ENCODE measurements at places on chromosomes 11 and 22.

- DNase-seq = peak; percentile 2
Observed at GRCh38 chr22:48257685-48258055, 1495.2 kb downstream of the TBC1D22A start.

GRCh38 chr11:111515591-111515990 is 1.0 kb downstream of the HOATZ start:
- DNase-seq = no peak

GRCh38 chr22:27507111-27507611 is 294.4 kb downstream of the MN1 start:
- peak; percentile 67 for DNase-seq

DNA sequence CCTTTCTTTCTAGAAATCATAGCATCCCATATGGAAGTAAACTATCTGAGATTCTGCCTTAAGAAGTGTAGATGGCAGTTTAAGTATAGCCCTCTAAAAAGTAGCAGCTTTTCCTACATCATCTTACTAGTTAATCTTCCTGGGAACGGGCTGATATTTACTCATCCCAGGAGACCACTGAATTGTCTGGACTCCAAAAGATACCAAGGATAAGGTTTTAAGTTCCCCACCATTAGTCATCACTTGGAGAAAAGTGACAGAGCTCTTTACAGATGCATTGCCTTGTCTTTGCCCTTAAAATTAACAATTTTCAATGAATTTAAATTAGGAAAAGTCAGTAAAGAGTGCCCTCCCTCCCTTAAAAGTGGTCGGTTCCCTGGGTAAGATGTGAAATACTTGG is 129.5 kb downstream of the MAML2 start:
- peak; percentile 94 for DNase-seq

GRCh38 chr11:101620026-101620425 is 36.2 kb upstream of the TRPC6 start:
- DNase-seq = no peak

- no peak for DNase-seq
Observed at GRCh38 chr11:110293389-110293788, 3.0 kb downstream of the RDX start.

DNA sequence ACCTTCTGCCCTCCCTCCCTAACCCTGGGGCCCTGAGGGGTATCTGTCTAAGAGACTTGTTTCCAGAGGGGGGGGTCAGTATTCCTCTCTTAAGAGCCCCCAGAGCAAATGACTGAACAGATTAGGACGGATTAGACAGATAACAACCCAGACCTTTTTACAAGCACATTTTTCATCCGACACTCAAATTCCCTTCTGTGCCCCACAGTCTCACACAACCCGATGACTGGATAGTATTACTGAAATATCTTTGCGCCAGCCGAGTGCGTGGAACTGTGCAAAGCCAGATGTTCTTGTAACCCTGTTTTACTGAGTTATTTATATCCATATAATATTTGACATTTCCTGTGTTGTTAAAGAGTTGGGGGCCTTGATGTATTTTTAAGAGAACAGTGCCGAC is 30.9 kb upstream of the FLI1 start:
- DNase-seq = no peak

DNA sequence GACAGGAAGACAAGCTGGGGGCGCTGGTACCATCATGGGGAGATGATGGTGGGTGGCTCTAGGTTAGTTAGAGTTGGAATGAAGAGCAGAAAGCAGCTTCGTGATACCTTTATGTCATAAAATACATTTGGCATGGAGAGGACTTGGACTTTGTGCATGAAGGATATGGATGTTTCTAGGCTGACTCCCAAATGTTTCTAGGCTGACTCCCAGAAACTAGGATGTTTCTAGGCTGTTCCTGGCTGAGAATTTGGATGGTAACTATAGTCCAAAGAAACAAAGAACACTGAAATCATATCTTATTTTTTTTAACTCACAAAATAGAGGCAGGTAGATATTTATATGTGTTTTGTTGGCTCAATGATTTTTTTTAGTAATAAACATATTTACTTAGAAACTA is 89.4 kb upstream of the VPREB1 start:
- DNase-seq = no peak

- DNase-seq = no peak
Observed at GRCh38 chr11:57819252-57819979, 57.8 kb downstream of the CTNND1 start.

GRCh38 chr11:57241353-57241972 is 4.4 kb upstream of the APLNR start:
- no peak for DNase-seq

- no peak for DNase-seq
Observed at GRCh38 chr11:69073469-69073868, 24.7 kb downstream of the TPCN2 start.

DNA sequence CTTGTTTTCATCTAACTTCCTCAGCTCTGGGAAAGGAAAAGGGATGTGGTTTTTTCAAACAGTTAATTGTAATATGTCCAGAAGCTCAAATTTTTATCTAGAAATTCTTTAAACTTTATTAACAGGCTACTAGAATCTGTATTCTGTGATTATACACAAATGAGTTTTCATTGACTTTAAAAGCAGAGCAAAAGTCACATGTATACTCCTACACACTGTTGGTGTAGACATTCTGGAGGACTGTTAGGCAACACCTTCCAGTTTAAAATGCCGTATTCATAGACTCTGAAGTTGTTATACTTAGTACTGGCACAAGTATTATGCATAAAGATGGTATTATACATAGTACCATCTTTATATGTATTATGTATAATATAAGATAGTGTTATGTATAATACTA is 64.9 kb downstream of the SPECC1L start:
- no peak for DNase-seq

DNA sequence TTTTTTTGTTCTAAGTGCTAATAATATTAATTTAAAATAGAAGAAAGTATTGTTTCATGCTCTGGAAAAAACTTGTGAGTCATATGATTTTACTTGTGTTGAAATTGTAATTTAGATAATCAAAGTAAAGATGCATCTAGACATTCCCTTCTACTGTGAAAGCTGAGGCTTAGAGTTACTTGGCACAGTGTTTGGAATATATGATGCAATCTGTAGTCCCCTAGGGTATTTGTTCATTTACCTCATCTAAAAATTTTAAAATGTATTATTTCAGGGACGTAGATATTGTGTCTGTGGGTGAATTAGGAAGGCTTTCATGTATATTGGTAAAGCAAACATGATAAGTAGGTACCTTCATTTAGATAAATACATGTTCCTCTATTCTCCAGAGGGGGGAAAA is 793.5 kb upstream of the CNTN5 start:
- DNase-seq = no peak

- peak; percentile 30 for DNase-seq
Observed at GRCh38 chr11:94519478-94520084, 7.3 kb downstream of the C11orf97 start.

DNA sequence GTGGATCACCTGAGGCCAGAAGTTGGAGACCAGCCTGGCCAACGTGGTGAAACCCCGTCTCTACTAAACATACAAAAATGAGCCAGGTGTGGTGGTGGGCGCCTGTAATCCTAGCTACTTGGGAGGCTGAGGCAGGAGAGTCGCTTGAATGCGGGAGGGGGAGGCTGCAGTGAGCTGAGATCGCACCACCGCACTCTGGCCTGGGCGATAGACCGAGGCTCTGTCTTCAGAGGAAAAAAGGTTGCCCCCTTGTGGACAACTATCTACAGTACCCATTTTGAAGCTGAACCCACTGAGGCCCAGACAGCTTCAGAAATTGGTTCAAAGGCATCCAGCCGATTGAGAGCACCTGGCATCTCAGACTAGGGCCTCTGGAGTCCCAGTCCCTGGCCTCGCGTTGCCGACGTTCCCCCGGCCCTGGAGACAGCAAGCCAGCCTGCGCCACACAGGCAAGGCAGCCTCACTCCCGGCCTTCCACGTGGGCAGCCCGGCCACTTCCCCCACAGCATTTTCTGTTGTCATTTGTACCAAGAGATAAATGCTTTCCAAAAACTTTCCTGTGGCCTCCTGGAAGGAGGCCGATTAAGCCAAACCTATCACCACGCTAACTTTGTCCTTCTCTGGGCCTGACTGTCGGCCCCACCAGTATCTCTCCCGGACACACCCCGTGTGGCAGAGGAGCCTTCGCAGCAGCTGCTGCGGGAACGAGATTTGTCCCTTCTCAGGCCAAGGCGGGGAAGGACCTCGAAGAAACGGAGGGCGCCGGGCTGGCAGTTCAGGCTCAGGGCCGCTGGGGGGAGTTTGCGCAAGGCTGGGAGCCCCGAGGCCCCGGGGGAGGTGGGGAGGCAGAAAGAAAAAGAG is 82.8 kb downstream of the FLI1 start:
- DNase-seq = peak; percentile 47

GRCh38 chr22:39148026-39148726 is 4.3 kb downstream of the CBX7 start:
- DNase-seq = no peak

GRCh38 chr11:272195-272930 is 5.8 kb upstream of the NLRP6 start:
- no peak for DNase-seq

GRCh38 chr11:61172888-61173287 is 11.7 kb upstream of the VPS37C start:
- DNase-seq = no peak

DNA sequence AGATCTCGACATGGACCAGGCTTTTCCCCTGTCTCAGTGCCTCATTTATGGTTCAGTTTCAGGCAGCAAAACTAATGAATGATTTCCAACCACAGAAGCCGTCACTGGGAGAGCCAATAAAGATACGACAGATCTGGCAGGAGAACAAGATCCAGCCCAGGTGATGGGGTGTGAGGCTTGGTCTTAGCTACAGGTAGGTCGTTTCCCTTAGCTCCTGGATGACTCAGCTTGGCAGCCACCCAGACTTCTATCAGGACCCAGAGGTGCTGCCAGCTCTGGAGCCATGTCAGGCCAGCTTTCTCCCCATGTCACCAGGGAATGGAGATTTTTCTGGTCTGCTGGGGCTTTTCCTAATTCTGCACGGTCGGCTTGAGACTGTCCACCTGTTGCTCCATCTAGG is 36.3 kb upstream of the APOBEC3A start:
- no peak for DNase-seq

DNA sequence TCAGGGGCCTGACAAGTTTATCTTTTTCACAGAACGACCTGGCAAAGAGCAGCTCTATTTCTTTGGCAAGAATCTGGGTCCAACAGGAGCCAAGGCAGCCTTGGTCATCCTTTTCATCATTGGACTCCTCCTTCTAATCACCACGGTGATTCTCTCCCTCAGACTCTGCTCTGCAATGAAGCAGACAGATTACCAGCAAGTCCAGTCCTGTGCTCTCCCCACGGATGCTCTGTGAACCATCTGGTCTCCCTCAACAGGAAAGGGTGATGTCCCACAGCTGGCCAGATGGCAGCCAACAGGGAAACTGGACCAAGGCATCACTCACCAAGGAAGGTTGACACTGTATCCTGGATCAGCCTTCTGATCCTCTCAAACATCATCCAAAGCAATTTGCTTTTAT is 17.0 kb upstream of the PANX1 start:
- DNase-seq = no peak

- DNase-seq = no peak
Observed at GRCh38 chr11:41895081-41895480, 435.6 kb upstream of the LRRC4C start.

GRCh38 chr11:114059984-114060391 is 477 bp downstream of the ZBTB16 start:
- DNase-seq = no peak

DNA sequence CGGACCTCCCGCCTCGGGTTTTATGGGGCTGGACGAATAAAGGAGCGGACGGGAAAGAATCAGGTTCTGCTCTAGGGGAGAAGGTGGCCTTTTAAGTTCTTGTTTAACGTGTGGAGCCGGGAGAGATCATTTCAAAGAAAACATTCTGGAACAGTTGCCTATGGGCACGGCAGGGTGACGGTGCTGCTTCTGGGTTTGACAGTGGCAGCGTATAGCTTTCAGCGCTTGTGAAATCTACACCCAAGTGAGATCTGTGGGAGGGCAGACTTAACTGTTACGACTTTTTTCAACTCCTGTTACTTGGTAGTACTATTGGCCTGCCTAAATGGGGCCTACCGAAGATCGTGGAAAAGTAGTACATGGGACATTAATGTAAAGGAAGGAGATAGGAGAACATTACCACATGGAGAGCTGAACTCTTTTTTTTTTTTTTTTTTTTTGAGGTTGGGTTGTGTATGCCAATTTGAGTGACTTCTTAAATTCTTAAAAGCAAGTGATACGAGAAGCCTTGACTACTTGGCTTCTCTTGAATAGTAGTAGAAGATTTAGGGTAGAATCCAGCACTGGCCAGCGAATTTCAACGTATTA is 743 bp downstream of the USP47 start:
- DNase-seq = peak; percentile 83

- no peak for DNase-seq
Observed at GRCh38 chr11:73997120-73997770, 11.6 kb downstream of the UCP3 start.

- DNase-seq = peak; percentile 37
Observed at GRCh38 chr11:32374261-32374711, 61.1 kb downstream of the WT1 start.

DNA sequence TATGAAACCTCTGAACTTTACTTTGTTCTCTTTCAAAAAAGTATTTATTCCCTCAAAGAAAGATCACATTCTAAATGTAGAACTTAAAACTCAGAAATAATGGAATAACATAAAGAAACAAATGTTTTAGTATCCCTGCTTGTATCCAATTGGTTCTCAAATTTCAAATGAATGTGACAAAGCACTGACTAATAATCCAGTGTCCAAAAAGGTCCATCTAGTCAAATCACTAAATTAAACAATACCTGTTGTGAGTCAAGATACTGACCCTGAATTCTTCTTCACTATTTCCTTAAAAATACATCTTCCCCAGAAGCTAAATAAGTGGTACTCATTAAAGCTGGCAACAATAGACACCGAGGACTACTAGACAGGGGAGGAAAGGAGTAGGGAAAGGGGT is 313.1 kb downstream of the SBF2 start:
- DNase-seq = no peak

DNA sequence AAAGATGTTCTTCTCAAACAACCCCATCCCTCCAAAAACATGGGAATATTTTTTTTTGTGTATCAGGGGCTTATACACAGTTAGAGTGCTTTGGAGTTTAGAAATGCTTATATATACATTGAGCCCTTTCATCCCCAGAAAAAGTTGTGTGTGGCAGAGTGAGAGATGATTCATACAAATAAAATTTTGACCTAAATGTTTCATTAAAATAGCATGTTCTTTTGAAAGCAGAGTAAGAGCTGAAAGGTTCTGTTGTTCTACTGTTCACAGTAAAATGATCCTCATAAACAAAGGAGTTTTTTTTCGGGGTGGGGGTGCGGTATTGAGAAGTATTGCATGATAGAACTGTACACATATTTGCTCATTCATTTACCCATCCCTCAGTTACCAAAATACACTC is 512.4 kb downstream of the DLG2 start:
- peak; percentile 61 for DNase-seq

- peak; percentile 87 for DNase-seq
Observed at GRCh38 chr11:111913997-111914396, 1.5 kb downstream of the HSPB2 start.

DNA sequence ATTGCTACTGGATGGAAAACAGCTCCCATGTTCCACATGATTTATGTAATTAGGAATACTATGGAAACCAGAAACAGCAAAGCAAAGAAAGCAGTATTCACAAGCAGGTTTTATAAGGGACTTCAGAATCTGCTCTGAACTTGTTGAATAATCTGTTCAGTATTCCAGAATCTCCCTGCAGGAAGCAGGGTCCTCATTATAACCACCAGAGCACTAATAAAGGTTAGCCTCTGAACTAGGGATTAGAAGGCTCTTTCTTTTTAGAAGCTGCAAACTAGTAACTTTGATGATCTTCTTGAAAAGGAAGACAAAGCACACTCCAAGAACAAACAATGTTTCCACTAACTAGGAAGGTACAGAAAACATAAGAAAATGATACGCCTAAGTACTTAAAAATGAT is 125.8 kb downstream of the DCDC1 start:
- DNase-seq = no peak
